Spleen (tissue), 13 donors: ENCODE measurements at places on chromosomes 13 and 19. TPM values are rescaled to one million over a fixed set of nuclear protein-coding genes. Genes with fewer than 3 reads are reported as not detected.

DNA sequence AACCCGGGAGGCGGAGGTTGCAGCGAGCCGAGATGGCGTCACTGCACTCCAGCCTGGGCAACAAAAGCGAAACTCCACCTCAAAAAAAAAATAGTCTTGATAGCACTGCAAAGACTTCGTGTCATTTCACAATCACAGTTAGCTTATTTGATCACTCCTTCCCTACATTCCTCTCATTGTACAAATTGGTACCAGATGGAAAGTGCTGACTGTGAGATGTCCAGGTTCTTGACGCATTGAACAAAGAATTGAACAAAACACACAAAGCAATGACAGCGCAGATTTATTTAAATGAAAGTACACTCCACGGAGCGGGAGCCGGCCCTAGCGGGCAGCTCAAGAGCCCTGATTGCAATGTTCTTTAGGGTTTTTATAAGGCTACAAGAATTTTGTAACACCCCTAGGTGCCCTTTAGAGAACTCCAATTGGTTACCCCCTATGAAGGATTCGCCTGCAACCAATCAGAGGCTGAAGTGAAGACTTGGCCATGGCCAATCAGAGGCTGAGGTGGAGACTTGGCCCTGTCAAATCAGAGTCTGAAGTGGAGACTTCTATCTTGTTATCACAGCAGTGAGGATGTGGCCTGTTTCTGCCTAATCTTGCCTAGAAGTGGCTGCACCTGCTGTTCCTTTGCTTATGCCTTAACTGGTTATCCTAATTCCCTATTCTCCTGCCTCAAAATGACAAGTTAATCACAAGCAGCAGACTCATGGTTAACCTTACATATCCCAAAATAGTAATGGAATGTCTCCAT is 16.7 kb downstream of the ZNF556 start:
- DNase-seq: no peak

- no peak for DNase-seq
Measured at GRCh38 chr13:30108216-30108912, 199.0 kb downstream of the KATNAL1 start.

DNA sequence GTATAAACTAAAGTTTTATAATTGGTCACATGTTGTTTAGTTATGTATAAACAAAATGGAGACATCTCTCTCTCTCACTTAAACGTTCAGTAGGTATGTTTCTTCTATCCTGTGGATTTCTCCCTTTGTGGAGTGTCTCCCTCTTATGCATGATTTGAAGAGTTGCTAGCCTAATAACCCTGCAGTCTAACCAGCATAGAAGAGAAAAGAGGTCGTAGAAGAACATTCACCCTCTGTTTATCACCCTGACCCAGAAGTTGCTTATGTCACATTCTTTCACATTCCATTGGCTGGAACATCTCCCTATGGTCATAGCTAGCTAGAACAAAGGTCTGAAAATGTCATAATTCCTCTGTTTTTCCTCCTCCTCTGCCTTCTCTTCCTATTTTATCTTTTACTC is 176.8 kb upstream of the PCDH20 start:
- no peak for DNase-seq

The MTUS2 gene
- total RNA-seq: 1.3 TPM
